ENCODE measurements at places on chromosomes 13 and 19.

- DNase-seq = no peak
Observed at GRCh38 chr19:16673231-16673630, 12.3 kb downstream of the TMEM38A start.

GRCh38 chr19:56619121-56619520, 23.8 kb upstream of the SMIM17 start:
- DNase-seq = no peak

DNA sequence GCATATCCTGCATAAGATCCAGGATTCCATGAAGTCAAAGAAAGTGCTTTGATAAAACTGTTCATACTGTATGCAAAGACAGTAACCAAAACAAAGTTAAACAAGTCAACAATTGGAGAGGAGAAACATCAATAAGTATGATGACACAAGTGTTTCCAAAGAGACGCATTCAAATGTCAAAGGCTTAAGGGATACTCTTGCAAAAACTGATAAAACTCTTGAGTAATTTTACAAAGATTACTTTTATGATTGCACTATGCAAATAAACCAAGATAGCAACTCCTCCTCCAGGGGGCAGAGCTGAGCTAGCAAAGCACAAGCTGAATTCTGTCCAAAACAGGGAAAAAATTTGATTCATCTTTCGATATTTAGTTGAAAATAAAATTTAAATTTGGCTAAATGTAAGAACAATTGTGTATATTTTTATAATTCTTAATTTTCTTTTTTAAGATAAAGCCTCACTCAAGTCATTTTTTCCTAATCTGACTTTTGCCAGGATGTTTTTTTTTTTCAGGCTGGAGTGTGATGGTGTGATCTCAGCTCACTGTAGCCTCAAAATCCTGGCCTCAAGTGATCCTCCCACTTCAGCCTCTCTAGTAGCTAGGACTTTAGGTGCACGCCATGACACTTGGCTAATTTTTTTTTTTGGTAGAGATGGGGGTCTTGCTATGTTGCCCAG, 84.0 kb downstream of the MZT1 start:
- DNase-seq = peak; percentile 35

DNA sequence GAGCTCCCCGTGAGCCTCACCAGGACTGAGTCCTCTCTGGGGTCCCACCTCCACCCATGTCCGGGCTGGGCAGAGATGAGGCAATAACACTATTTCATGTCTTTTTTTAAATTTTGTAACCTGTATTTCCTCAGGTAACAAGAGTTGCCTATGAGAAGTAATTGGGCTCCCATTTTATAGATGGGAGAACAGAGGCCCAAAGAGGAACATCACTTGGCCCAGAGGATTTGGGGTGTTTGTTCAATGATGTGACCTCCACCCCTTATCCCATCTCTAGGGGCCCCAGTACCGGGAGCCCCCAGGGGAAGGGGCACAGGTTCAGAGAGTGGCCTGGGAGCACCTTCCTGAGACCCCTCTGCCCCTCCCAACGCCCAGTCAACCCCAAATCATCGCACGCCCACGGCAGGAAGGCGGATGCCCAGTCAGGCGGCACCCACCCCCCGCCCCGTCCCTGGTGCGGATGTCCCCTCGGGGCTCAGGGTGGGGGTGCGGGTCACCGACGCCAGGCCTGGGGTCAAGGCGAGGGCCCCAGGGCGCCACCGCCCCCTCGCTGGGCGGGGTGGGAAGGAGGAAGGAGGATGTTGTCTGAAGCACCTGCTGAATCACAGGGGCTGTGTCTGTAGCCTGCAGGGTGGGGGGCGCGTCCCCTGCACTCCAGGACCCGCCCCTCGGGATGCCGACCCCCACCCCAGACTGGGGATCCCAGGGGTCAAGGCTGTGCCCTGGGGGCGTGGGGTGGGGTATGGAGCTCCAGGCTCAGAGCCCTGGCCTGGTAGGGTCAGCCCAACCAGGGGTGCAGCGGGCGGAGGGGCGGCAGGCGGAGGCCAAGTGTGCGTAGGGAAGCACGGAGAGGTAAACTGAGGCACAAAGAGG, 9.0 kb upstream of the CIRBP start:
- no peak for DNase-seq

GRCh38 chr13:44334751-44335150, 38.9 kb upstream of the SERP2 start:
- no peak for DNase-seq

- DNase-seq = no peak
Observed at GRCh38 chr19:47280183-47280797, 5.6 kb downstream of the INAFM1 start.

- DNase-seq = peak; percentile 90
Observed at GRCh38 chr19:4328243-4328990, 10.2 kb downstream of the STAP2 start.

GRCh38 chr13:21426238-21426637, 32.9 kb downstream of the ZDHHC20 start:
- no peak for DNase-seq

GRCh38 chr13:31045286-31046081, 113.0 kb downstream of the TEX26 start:
- peak; percentile 32 for DNase-seq

DNA sequence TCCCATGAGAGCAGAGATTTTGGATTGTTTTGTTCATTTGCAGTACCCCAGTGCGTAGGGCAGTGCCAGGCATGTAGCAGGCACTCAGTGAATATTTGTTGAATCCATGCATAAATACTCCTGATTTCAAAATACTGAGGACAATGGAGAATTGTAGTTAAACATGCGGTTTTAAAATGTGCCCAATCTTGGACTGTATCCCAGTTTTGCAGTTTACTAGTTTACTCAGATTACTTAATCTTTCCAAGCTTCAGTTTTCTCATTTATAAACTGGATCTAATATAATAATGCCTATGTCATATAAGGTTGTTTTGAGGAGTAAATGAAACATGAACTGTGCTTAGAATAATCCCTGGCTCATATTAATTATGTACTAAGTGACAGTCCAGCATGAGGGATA, 39.0 kb downstream of the RCBTB2 start:
- no peak for DNase-seq

DNA sequence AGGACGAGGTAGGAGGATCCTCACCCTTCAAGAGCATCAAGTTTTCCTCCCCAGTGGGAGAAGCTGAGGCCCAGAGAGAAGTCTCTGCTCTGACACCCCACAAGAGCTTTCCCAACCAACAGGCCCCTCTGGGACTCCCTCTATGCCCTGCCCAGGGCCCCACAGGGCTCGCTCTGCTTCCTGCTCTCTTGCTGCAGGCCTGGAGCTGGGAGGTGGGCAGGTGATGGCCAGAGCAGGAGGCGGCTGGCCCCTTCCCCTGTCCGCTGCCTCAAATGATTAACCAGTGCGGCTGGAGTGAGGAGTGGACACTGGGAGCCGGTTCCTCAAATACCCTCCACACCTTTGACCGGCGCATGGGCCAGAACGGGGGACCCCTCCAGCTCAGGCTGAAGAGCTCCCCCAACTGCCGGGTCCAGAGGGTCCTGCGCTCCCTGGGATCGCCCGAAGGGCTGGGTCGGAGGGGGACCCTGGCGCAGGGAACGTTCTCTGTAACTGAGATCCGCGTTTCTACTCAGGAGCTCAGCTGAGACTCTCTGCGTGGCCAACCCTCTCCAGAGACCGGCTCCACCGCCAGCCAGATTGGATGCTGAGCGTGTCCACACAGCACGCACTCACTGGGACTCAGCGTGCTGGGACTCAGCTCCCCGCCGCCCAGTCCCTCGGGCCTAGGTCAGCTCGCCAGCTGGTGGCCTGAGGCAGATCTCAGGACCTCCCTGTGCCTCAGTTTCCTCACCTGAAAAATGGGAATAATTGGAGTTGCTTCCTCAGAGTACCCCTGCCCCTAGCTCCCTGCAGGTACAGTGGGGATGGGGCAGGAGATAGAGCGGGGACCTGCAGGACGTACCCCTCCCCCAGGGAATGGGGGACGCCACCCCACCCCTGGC, 6.7 kb upstream of the ONECUT3 start:
- DNase-seq = no peak

DNA sequence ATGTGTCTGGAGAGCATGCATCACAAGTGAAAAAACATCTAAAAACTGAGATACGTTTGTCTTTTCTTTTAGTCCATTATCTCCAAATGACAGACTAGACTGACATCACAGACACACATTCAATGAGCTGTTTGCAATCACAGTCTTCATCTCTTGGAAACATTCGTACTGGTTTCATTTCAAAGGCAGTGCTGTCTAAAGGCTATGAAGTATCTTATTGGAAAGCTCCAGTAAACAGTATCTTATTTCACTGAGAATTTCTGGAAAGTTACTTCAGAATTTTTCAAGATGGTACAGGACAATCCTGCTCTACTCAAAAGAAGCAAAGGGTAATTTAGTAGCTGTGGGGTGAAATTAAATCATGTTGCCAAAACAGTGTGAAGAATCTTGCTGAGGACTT, 53.5 kb upstream of the TNFRSF19 start:
- no peak for DNase-seq

GRCh38 chr13:30466358-30466714, 600 bp upstream of the HMGB1 start:
- no peak for DNase-seq

GRCh38 chr13:106329941-106330340, 205.5 kb downstream of the EFNB2 start:
- no peak for DNase-seq

DNA sequence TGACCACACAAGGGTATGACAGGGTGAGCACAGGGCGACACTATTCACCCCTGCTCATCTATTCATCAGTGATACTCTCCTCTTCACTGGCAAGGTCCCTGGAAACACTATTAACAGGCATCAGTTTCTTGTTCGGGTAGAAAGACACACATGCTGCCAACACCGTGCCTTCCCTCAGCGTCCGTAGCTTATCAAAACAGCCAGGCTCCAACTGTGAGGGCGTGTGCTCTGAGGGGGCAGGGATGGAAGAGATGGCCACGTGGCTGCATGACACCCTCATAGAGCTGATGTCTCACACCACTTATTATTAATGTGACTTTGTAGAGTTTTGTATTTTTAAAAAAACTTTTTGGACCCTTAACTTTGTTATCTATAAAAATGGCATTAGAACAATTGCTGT, 160.3 kb downstream of the ITGBL1 start:
- no peak for DNase-seq

DNA sequence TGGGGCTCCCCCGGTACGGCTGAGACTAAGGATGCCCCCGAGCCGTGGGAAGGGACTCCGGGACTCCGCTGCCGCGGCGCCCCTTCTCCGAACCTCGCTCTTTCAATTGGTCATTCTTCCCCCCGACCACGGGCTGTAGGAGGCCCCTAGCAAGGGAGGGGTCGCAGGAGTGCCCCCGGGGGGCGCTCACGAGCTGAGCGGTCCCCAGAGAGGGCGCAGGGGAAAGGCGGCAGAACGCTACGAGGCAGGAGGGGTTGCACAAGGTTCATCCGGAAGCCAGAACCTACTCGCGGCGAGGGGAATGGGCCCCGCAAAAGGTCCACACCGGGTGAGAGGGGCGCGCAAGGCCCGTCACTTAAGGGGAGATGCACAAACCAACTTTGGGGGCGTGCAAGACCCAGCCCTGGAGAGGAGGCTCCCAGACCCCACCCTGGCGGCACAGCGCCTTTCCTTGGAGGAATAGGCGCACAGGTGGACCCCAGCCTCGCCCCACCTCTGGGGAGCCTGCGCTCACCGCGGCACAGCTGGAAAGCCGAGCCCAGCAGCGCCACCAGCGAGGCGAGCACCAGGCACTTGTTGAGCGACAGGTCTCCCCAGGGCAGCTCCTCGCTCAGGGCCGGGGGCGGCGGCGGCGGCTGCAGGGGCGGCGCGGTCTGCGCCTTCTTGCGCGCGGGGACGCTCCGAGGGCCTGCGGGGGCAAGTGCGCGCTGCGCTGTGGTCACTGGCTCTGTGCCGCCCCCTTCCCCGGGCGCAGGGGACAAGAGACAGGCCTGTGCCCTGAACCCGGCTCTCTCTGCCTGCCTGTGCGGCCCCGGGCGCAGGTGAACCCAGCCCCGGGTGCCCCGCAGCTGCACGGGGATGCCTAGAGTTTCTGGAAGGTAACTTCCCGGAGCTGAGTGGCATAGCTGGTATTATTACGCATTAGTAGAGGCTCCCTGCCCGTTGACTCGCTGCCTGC, 2.8 kb downstream of the JSRP1 start:
- DNase-seq = peak; percentile 47

DNA sequence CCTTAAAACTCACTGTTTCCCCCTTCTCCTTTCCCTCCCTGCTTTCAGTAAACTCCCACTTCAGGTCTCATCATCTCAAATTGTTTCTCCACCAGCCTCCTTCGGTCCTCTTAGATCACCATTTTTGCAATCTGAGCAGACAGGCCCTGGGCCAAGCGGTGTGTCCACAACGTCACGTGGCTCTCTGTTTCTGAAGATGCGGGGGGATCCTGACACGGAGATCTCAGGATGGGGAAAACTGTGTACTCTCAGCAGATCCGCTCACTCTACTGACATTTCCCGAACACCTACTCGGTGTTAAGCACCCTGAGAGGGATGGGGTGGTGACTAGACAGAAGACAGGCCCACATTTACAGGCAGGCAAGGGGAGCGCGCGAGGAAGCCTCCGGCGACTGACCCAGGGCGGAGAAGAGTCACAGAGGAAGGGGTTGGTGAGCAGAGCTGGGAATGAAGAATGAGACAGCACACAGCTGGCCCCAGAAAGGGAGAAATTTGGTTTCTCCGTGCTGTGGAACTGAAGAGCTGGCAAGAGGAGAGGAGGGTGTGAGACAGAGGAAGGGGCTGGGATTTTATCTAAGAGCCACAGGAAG, 38.8 kb downstream of the SERP2 start:
- no peak for DNase-seq

DNA sequence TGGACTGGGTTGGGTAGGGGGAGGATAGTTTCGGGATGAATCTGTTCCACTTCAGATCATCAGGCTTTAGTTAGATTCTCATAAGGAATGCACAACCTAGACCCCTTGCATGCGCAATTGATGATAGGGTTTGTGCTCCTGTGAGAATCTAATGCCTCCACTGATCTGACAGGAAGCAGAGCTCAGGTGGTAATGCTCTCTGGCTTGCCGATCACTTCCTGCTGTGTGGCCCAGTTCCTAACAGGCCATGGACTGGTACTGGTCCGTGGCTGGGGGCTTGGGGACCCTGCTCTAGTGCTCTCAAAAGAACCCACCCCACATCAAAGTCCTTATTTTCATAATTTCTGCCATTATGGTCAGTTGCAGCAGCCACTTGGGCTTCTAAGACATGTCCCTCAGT, 30.1 kb downstream of the DNAJC3 start:
- DNase-seq = no peak

- no peak for DNase-seq
Observed at GRCh38 chr19:56946159-56946558, 105.6 kb upstream of the PEG3 start.

- no peak for DNase-seq
Observed at GRCh38 chr19:1469255-1470054, 9.6 kb downstream of the C19orf25 start.
